Stimulated activated CD4-positive, alpha-beta T cell treated with anti-CD3 and anti-CD28 coated beads, Interleukin-12 subunit alpha, Interleukin-12 subunit beta, amount 100 ng/mL, for 4 hours (primary cell): ENCODE measurements at places on chromosomes 5 and 9.
A peak's percentile ranks its signal among the peaks of the same experiment; 100 is the strongest.

DNA sequence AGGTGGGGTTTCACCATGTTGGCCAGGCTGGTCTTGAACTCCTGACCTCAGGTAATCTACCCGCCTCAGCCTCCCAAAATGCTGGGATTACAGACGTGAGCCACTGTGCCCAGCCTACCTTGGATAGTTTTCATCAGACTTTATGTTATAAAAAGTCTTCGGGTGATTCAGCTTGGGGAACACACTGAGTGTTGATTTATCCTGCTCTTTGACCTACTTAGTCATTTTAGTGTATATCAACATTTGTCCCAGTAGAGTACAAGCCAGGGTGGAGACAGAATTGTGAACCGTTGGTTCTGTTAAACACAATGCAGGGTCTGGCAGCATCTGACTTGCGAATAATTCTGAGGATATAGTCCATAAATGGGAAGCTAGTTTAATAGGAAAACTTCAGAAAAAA lies 39.7 kb downstream of the NFX1 start:
- DNase-seq, result no peak

DNA sequence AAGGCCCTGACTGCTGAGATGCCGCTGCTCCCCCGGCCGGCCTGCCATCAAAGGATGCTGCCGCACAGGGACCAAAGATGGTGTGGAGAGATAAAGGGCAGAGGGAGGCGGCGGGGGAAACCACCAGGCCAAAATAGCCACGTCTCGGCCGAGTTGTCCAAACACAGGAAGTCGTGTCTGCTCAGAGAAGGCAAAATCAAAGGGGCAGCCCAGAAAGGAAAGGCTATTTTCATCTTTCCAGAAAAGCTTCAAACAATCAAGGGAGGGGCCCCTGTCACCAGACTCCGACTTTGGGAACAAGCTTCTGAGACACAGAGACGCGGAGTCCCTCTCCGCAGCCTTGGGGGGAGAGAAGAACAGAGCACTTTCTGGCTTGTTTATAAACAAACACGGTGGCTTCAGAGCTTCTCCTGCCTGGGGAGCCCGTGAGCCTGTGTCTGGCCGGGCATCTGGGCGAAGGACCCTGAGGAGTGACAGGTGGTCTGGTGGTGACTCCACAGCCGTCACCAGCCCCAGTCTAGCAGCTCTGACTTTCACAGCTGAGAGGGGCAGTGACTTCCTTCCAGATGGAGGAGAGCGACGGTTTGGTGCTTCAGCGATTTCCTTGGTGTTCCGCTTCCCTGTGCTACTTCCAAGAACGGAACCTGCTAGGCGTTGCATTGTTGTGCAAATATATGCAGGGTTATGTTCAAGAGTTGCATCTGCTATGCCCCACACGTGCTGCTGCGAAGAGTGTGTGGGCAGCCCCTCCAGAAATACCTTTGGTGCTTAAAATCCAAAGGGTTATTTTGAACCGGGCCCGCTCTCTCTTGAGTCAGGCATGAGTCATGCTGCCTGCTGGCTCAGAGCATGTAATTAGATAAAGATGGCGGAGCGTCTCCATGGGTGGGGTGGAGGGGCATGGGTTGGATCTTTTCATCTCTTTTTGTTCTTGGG lies 24.0 kb downstream of the ADAMTSL2 start:
- peak; percentile 23 for DNase-seq

GRCh38 chr5:128091579-128091978 lies 8.0 kb downstream of the SLC12A2 start:
- DNase-seq, result no peak

DNA sequence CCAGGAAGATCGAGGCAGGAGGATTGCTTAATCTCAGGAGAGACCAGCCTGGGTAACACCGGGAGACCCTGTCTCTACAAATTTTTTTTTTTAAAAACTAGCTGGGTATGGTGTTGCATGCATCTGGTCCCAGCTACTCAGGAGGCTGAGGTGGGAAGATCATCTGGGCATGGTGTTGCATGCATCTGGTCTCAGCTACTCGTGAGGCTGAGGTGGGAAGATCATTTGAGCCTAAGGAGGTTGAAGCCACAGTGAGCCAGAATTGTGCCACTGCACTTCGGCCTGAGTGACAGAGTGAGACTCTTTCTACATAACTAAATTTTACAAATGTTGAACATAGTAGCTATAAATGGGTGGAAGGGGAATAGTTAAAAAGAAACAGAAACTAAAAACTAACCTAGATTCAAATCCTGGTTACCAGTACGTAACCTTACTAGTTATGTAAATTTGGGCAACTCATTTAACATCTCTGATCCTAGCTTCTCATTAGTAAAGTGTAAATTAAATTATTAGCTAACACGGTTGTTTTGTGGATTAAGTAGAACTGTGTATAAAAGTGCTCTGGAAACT lies 41.7 kb downstream of the TMEM161B start:
- no peak for DNase-seq

DNA sequence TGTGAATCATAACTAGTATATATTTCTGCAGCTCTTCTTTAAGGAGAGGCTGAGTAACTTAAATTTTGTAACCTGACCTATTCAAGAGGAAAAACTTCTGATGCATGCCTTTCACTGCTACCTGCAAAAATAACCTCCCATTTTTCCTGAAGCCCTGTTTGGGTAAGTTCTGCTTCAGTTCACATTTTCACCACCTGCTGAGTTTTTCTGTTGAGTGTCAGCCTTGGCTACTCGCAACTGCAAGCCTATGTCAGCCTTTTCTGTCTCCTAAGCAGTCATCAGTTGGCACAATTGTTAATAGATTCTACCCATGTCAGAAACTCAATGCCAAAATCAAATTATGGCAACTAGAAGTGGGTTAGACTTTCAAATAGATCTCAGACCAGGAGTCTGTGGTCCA lies 8.2 kb upstream of the TNFAIP8 start:
- no peak for DNase-seq

DNA sequence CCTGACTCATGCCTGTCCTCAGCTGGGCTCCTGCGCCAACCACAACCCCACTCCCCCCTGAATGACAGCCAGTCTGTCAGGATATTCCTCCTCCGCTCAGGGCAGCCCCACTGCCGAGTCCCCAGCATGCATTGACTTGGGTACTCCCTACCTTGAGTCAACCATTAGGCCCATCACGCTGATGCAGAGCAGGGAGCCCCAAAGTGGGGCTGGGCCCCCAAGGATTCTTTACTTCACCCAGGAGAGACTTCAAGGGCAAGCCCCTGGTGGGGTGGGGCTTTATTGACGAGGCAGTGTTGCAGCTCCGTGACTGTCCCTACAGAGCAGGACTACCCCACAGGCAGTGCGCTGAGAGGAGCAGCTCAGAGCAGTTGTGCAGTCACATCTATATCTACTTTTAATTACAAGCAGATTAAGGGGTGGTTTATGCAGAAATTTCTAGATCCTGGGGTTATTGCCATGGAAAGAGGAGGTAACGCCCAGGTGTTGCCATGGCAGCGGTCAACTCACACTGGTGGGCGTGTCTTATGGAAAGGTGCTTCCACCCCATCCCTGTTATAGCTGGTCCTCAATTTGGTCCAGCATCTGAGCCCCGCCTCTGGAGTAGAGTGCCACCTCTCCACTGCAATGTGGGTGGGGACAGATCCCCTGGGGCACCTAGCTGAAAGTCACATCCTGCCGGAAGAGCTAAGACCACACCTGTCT lies 32.1 kb upstream of the FCN1 start:
- DNase-seq, result no peak

- DNase-seq, result no peak
Measured at GRCh38 chr5:158212917-158213316, 354.0 kb upstream of the CLINT1 start.

- no peak for DNase-seq
Measured at GRCh38 chr5:68149189-68149588, 66.4 kb upstream of the PIK3R1 start.

DNA sequence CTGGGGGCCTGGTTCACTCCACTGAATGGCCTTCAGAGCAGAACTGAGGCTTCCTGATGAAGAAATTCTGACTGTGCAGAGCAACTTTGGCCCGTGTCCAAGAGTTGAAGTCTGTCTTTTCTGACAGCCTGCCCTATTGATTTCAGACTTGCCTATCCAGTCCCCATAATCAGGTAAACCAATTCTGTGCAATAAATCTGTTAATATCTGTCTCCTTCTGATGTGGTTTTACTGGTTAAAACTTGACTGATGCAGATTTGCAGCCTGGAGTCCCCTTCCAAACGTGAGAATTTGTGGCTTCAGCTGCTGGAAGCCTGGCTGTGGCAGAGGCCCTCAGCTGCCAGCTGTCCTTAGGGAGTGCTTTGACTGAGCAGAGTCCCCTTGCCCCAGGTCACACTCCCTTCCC lies 283.9 kb upstream of the ANKRD55 start:
- DNase-seq, result no peak

DNA sequence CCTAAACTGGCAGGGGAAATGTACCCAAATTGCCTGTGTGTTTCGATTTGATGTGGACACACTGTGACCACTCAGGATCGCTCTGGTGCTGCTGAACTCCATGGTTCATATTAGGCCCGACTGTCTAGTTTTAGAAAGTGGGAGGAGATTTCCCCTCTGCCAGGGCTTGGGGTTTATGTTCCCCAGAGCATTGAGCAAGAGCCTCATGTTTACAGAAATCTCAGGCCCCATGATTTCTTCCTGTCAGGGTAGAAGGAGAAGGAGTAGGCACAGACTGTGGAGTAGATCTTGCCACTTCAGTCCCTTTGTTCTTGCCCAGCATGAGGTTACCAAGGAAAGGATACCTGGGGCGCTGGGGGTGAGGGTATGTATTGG lies 40.8 kb upstream of the GLRX start:
- no peak for DNase-seq

GRCh38 chr9:89731262-89732182 lies 126.7 kb downstream of the GADD45G start:
- no peak for DNase-seq

- DNase-seq, result no peak
Measured at GRCh38 chr5:6649186-6649585, 15.9 kb downstream of the SRD5A1 start.

DNA sequence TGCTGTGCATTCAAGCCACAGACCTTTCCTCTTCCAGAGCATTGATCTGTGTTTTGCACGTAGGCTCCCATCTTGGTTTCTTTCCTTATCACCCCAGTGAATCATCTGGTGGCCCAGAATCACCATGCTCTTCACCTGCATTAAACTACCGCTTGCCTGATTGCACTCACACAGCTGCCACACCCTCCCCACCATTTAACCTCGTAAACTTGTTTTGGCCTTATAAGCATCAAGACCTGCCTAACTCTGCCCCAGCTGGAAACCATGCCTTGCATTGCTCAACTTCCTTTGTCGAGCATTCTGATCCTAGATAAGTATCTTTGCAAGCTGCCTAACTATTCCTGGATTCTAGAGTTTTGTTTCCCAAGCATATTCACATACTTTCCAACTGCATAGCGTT lies 369.6 kb upstream of the SEMA6A start:
- no peak for DNase-seq

- no peak for DNase-seq
Measured at GRCh38 chr5:168104350-168104749, 187.1 kb upstream of the WWC1 start.

DNA sequence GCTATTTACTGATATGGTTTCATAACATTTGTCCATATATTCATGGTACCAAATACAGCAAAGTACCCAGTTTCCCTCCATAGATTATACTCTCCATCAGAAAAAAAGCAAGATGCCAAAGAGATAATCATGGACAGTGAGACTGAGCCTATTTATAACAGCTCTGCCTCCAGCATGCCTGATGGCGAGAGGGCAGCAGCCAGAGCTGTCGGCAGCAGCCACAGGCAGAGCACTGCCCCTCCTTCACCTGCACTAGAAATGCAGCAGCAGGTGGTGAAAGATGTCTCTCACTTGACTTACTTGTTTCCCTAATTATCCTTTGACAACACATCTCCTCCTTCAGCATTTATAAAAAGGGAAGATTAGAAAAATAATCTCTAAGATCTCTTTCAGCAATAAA lies 32.4 kb downstream of the CTNNAL1 start:
- no peak for DNase-seq

- DNase-seq, result no peak
Measured at GRCh38 chr5:135264451-135265440, 134.3 kb downstream of the MACROH2A1 start.

- no peak for DNase-seq
Measured at GRCh38 chr9:114694146-114694545, 12.2 kb upstream of the TEX48 start.

GRCh38 chr9:71329873-71330272 lies 208.5 kb upstream of the TRPM3 start:
- no peak for DNase-seq

GRCh38 chr9:745761-746380 lies 95.6 kb upstream of the DMRT1 start:
- no peak for DNase-seq

- no peak for DNase-seq
Measured at GRCh38 chr9:122201641-122202040, 27.1 kb downstream of the LHX6 start.

DNA sequence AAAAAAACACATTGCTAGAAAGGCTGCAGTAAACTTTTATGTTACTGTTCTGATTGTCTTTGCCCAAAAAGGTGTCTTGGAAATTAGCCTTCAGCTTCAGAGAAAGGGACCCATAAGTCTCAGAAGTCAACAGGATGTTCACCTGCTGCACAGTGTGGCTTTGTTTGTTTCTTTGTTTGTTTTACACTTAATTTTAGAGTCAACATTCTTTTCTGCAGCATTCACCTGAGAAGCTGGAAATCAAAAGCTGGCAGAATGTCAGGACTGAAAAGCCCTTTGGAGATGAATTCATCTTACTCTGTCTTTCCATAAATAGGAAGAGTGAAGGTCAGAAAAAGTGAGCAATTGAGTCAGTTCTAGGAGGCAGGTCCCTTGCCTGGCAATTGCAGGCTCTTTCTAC lies 170.0 kb downstream of the PAPPA start:
- no peak for DNase-seq

DNA sequence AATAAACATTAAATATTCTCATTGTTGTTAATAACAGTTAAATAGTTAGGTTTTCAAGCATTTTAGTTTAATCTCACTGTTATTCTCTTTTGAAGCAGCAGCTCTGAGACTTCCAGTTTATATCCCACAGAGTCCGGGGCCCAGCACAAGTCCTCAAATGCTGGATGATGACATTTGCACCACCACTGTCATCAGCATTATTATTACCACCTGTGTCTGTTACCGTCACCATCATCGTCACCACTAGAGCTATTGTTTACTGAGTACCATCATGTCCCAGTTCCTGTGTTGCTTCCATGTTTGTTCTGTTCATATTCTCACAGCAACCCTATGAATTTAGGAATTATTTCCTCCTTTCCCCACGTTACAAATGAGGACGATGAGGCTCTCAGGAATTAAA lies 169.2 kb upstream of the NR3C1 start:
- no peak for DNase-seq

- DNase-seq, result no peak
Measured at GRCh38 chr5:2200261-2200950, 317.7 kb upstream of the IRX4 start.

GRCh38 chr5:94694671-94695070 lies 76.2 kb downstream of the SLF1 start:
- DNase-seq, result no peak
